ENCODE measurements at places on chromosomes 2 and 18.

- no peak for DNase-seq
Measured at GRCh38 chr2:130359466-130359865, 3.6 kb downstream of the PTPN18 start.

DNA sequence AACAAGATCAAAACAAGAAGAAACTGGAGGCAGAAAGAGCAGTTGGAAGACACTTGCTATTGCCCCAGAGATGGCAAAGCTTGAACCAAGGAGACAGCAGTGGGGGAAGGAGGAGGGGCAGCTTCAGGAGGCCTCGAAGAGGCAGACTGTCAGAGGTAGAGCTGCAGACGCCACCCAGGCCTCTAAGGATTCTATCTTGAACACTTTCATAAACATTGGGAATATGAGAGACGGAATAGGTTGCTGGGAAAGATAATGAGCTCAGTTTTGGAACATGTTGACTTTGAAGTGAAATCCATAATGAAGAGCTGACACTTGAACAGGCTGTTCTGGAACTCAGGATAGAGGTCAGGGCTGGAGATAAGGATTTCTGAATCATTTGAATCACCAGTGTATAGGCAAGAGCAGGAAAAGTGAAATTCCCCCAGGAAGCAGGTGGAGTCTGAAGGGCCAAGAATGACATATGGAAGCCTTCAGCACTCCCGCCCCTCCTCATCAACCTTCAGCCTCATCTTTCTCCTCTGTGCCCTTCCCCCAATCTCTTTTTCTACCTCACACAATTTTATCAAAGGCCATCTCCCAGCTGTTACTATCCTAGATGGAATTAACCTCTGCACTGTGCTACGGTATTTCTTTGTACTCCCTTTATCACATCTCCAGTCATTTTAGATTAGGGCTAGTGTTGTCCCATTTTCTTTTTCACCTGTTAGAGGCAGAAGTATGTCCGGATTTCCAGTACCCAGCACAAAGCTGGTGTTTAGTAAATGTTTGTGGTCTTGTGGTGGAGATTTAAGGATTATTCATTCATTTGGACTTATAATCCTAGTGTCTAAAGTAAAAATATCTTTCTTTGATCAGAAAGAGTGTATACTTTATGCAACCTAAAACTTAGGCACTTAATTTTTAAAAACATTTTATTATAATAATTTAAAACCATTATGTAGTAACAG, 47.5 kb upstream of the RTN4 start:
- no peak for DNase-seq

- no peak for DNase-seq
Measured at GRCh38 chr18:64202863-64203262, 54.0 kb upstream of the LINC00305 start.

- peak; percentile 51 for DNase-seq
Measured at GRCh38 chr2:156435718-156436496, at the start of gene GPD2. Gene GPD2 (plus strand): TSS chr2:156436379. CDS start chr2:156476106, 39,727 bp downstream.

DNA sequence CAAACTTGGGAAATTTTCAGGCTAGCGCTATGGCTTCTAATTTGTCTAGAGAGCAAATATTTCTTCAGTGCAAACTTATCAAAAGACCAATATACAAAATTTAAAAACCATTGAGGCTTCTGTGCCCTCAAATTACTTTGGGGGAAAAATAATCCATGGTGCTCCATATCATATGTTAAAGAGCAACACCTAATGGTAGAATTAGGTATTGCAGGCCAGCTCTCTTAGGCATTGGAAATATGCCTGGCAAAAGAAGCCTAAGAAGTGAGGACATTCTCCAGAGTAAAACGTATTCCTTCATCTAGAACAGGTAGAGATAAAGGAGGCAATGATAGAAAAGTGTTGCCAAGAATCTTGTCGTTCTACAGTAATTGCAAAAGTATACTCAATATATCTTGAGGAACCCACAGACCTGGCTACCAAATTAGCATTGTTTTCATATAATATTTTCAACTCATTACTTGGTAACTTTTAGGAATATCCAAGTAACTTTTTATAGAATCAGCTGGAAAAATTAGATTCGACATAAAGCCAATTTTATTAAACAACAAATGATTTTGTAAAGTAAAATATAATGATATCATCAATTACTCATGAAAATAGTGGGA, 401.1 kb downstream of the BCL11A start:
- peak; percentile 33 for DNase-seq

DNA sequence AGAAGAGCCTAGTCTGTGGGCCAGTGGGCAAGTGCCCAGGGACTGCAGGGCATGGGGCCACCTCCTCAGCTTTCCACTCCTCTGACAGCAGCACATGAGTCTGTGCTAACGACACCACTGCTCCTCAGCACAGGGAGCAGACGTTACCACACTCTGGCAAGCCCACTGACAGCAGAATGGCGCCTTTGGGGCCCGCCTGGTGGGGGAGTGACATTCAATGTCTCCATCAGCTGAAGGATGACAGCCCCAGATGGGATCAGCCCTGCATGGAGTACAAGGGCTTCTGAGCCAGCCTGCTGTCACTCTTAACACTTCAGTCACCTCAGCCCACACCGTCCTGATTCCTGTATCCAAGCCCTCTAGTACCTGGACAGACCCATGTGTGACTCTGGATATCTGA, 149.4 kb upstream of the SMAD2 start:
- DNase-seq, result no peak

DNA sequence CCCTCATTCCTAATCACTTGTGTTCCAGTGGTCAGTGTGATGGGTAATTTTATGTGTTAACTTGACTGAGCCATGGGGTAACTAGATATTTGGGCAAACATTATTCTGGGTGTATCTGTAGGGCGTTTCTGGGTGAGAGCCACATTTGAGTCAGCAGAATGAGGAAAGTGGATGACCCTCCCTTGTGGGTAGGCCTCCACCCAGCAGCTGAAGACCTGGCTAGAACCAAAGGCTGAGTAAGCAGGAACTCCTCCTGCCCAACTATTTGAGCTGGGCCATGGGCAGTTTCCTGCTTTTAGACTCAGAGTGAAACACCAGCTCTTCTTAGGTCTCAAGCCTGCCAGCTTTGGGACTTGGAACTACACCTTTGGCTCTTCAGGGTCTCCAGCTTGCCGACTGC, 141.8 kb downstream of the ACKR3 start:
- no peak for DNase-seq

DNA sequence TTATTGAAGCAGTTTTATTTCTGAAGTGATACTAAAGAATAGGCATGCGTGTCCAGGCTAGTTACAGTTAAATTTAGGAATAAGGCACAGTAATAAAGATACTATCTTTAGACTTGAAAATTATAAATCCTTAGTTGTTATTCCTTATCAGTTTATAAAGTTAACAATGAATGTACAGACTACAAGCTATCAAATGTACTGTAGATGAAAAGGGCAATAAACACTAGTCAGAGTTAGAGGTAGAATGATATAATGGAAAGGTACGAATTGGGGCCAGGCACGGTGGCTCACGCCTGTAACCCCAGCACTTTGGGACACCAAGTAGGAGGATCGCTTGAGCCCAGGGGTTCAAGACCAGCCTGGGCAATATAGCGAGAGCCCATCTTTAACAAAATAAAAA, 3.9 kb downstream of the RBKS start:
- DNase-seq, result no peak

GRCh38 chr2:23761638-23762037, 165.3 kb downstream of the ATAD2B start:
- DNase-seq, result no peak
